ENCODE measurements at places on chromosomes 1 and 21.
A peak's percentile ranks its signal among the peaks of the same experiment; 100 is the strongest.

GRCh38 chr21:40852563-40852962, 5.6 kb upstream of the DSCAM start:
- ATAC-seq: no peak

DNA sequence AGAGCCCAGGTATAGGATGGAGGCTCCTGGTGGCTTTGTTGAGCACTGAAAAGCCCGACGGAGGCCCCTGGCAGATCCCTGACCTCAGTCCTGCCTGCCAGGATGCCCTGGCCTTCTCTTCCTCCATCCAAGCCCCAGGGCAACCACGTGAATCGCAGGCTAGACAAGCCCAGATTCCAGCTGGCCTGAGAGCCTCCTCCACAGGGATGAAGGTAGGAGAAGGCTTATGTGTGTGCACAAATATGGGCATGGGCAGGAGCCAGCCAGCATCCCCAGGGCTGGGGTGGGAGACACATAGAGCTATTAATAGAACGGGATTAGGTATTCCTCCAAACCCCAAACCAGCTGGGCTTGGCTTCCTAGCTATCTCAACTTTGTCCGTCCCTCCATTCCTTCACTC, 4.0 kb upstream of the EXTL1 start:
- no peak for ATAC-seq

- ATAC-seq: no peak
Observed at GRCh38 chr1:193256019-193256418, 69.6 kb upstream of the B3GALT2 start.

DNA sequence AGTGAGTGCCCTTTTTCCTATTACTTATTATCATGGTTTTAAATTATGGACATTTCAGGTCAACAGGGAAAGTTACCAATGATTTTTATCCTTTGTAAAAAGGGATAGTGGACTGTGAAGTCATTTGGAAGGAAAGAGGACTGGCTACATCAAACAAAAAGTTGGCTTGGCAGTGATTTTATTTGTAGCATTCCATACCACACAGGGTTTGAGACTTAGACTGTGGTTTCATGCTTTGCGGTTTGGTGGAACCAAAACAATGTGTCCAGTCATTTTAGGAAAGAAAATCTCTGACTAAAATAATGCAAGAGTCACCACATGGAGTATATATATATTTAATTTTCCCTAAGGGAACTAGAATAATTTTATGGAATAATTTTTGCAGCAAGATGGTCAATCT, 239.5 kb downstream of the HMCN1 start:
- ATAC-seq: peak; percentile 75

DNA sequence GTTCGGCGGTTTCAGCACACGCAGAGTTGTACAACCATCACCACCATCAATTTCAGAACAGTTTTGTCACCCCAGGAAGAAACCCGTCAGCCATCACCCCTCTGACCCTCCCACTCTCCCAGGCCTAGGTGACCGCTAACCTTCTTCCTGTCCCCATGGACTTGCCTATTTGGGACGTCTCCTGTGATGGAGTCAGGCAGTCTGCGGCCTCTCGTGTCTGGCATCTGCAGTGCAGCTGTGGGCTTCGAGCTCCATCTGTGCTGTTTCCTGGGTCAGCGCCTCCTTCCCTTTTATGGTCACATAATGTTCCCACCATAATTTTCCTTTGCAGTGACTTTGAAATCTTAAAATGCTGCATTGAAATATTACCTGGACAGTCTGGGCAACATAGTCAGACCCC, 24.4 kb downstream of the SLC45A1 start:
- no peak for ATAC-seq

- no peak for ATAC-seq
Observed at GRCh38 chr1:192488058-192488457, 87.5 kb upstream of the RGS1 start.

DNA sequence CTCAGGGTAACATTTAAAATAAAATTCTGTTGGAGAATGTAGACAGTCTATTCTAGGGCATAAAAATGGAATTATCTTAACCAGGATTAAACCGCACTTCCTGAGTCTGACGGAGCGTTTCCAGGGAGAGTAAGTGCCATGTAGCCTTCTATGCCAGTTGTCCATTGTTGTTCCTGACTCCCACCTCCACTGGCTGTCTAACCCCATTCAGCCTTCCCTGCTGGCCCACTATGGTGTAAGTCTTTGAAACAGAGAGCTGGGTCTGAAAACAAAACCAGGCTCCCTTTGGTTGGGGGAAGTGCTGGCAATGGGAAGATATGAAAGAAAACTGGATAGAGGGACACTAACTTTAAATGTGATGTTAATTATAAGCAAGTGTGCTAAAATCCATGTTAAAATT, 71.2 kb upstream of the CNN3 start:
- no peak for ATAC-seq

DNA sequence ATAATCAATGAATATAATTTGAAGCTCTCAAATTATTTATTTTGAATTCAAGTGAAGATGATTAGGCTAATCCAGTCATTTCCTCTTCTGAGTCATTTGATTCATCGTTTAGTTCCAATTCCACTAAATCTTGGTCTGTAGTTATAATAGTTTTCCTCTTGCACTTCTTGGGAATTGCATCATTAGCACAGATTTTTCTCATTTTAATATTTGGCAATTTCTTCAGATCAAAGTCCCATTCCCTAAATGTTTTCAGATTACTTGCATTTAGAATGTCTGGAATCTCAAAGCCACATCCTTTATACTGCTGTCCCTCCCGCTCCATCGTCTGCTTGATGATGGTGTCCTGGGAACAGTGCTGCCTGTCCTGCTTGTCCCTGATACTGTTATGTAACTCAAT, 43.5 kb downstream of the MAST2 start:
- ATAC-seq: peak; percentile 79

- ATAC-seq: peak; percentile 88
Observed at GRCh38 chr1:202122639-202123335, at the start of gene GPR37L1. GPR37L1 (plus strand) TSS chr1:202122917; CDS start chr1:202122964, 47 bp downstream.

- no peak for ATAC-seq
Observed at GRCh38 chr1:21559788-21560567, 50.8 kb downstream of the ALPL start.
